ENCODE measurements at places on chromosomes 6 and 20.

DNA sequence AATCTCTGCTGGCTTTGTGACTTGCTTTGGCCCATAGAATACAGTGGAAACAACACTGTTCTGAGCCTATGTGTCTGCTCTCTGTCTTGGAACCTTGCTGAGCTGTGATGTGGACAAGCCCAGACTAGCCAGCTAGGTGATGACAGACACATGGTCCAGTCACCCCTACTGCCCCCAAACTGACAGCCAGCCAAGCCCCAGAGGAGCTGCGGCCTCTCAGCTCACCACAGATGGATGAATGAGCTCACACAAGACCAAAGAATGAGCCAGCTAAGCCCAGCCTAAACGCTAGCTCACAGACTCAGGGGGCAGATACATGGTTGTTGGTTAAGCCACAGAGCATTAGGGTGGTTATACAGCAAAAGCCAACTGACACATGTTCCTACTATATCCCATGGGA is 4.1 kb downstream of the AARS2 start:
- DNase-seq = peak; percentile 45

DNA sequence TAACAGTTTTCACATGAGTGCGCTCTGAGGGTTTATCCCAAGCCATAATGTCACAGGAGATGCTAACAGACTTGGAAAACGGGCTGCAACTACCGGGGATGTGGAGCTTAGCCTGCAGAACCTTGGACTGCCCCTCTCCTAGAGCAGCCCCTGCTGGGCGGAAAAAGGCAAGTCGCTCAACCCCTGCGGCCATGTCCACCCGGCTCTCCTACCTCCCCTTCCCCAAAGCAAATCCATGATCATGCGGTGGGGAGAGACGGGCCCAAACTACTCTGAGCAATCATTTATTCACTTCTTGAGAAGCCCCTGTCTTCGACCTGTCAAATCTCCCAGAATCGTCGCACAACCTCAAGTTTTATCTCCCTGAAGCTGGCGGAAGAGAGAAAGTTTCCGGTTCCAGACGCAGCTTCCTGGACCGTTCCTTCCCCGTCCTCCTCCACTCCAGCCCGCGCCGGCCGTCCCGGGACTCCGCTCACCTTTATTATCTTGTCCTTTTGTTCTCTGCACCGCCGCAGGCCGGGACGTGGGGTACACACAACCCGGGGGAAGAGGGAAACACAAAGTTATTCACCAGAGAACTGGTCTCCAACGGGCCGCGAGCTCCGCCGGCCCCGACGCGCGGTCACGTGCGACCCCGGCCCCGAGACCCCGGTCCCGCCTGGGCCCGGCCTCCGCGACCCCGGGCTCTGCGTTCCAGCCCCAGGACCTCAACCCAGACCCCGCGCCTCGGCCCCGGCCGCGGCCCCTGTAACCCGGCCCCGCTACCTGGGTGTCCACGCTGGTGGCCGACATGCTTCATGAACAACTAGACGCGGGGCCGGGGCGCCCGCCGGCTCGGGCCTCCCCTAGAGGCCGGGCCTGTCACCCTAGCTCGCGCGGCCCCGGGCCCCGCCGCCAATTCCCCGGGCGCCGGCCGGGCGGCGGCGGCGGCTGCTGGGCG is 560 bp downstream of the YTHDF1 start:
- no peak for DNase-seq

GRCh38 chr6:92945799-92946198 is 473.6 kb downstream of the EPHA7 start:
- DNase-seq = peak; percentile 34

GRCh38 chr6:145067430-145067829 is 667.9 kb downstream of the EPM2A start:
- no peak for DNase-seq

- DNase-seq = no peak
Measured at GRCh38 chr6:136628996-136629395, 78.8 kb upstream of the MAP7 start.

DNA sequence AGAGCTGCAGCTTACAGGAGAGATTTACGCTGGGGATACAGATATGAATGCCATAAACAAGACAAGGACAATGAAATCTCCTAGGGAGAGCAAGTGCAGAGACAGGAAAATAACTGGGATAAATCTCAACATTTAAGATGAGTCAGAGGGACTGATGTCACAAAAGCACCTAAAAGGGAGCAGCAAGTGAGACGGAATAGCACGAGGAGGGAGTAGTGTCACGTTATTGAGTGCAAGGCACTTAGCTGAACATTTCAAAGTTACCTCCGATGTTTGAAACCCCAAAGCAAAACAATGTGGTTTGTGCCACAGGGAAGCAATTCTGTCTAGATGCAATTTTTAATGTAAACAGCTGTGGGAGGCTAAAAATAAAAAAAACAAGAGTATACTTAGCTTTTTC is 1131.7 kb upstream of the EYS start:
- DNase-seq = no peak

DNA sequence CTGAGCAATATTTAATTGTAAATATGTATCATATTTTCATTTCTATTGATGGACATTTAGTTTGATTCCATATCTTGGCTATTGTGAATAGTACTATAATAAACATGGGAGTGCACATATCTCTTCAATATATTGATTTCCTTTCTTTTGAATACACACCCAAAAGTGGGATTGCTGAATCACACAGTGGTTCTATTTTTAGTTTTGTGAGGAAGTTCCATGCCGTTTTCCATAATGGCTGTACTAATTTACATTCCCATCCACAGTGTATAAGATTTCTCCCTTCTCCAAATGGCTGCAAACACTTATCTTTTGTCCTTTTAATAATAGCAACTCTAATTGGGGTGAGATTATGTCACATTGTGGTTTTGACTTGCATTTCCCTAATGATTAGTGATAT is 86.7 kb upstream of the RAB32 start:
- no peak for DNase-seq

DNA sequence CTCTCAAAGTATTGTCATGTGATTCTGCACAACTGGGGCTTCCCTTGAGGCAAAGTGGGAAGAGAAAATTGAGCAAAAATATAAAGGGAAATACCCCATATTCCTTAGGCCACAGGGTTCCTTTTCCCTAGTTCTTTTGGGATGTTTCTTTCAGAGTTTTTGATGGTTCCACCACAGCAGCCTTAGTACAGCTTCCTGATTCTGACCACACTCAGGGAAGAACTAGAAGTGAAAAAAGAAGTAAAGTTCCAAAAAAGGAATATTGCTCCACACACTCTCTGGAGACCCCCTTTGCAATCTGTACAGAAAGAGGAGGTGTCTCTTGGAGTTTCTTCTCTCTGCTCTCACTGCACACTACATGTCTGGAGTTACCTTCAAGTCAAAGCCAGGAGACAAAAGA is 27.9 kb upstream of the HLA-DQA2 start:
- no peak for DNase-seq

GRCh38 chr6:45915780-45916468 is 99.7 kb downstream of the CLIC5 start:
- DNase-seq = no peak

DNA sequence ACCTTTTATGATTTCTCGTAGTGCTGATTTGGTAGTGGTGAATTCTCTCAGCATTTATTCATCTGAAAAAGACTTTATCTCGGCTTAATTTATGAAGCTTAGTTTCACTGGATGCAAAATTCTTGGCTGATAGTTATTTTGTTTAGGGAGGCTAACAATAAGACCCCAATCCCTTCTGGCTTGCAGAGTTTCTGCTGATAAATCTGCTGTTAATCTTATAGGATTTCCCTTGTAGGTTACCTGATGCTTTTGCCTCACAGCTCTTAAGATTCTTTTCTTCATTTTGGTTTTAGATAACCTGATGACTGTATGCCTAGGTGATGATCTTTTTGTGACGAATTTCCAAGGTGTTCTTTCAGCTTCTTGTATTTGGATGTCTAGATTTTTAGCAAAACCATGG is 388.7 kb downstream of the UTRN start:
- DNase-seq = no peak

GRCh38 chr20:23118766-23119165 is 32.6 kb upstream of the CD93 start:
- no peak for DNase-seq

DNA sequence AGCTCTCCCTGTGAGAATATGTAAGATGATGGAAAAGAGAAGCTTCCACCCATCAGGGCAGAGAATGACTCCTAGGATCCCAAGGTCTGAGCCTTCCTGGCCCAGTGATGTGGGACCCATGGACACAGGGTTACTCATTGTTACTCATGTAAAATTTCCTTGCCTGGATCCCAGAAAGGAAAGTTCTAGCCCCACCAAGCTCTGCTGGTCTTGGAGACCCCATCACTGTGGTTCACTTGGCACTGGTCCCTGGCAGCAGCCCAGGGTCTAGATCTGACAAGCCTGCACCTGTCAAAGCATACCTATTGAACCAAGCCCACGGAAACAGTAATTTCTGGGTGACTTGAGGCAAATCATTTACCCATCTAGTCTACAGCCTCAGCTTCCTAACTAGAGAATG is 22.1 kb downstream of the MDGA1 start:
- DNase-seq = no peak

DNA sequence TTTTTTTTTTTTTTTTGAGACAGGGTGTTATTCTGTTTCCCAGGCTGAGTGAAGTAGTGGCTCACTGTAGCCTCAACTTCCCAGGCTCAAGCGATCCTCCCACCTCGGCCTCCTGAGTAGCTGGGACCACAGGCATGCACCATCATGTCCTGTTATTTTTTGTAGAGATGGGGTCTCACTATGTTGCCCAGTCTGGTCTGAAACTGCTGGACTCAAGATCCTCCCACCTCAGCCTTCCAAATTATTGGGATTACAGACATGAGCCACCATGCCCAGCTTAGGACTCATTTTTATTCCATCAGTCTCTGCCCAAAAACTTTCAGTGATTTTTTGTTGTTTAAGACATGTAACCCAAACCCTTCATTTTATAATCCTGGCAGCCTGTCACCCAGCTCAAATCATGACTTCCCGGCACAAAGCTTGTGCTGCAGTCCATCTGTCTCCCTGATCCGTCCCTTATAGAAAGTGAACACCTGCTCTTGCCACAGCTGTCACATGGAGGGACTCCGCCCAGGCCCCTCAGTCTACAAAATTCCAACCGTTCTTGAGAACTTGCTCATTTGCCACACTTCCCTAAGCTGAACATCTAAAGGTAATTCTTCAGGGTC is 183.9 kb upstream of the JARID2 start:
- DNase-seq = no peak

GRCh38 chr6:113102761-113103160 is 754.4 kb upstream of the MARCKS start:
- DNase-seq = no peak

GRCh38 chr6:157967486-157967885 is 14.2 kb upstream of the SYNJ2 start:
- DNase-seq = no peak

DNA sequence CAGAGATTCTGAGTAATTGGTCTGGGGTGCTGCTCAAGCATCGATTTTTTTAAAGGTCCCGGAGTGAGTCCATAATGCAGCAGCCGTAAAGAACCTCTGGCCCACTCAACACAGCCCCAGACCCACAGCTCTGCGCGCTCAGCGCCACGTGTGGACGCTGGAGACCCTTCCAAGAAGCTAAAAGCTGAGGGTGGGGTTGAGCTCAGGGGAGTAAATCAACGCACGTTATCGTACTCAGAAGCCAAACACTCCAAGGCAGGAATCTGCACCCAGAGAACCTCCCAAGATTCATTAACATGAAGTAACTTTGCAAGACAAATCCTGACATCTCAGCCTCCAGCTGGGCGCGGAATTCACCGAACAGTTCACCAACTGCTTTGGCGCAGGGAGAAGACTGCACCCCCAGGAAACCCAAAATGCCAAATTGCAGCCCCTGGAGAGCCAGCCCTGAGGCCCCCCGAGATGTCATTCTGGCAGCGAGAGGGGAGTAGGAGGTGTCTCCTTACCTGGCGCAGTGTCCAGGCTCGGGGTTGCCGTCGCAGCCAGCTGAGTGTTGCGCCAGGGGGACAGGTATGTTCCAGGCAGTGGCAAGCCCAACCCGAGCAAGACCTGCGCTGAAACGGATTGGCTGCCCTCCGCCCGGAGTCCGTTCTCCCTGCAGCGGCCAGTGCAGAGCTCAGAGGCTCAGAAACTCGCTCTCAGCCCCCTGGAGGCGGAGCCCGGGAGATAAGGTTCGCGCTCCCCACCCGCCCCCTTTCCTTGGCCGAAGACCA is at the start of gene COL21A1:
Gene COL21A1, minus strand, starts transcription at position 700 of the 773 bp plus-strand sequence. CDS start 64,962 bp downstream, outside the sequence.
- no peak for DNase-seq

DNA sequence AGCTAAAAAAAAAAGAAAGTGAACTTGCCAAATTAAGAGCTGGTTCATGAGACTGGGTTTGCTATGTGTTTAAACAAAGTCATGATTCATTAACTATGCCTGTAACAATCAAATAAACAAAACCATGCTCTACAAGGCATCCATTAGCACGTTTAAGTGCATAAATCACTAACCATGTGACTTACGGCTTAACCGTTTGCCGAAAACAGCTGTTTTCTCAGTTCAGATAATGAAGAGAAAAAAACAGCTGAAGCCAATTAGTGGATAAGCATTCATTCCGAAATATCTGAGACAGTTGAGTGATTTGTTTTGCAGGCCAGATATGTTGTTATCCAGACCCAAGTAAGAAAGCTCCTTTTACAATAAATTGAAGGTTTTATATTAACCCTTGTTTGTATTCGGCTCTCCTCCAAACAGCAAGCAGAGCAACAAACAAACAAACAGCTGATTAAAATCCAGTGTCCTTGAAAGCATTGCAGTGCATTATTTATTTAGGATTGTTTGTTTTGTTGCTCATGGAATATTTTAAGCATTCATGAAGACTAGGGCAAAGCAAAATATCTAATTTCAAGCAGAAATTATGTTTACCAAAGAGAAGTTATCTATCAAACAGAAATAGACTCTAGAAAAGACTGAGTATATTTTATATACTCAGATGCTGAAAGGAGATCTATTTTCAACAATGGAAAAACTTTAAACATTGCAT is 343.5 kb downstream of the RFPL4B start:
- no peak for DNase-seq

- DNase-seq = no peak
Measured at GRCh38 chr20:43389839-43390626, 67.7 kb upstream of the SRSF6 start.

DNA sequence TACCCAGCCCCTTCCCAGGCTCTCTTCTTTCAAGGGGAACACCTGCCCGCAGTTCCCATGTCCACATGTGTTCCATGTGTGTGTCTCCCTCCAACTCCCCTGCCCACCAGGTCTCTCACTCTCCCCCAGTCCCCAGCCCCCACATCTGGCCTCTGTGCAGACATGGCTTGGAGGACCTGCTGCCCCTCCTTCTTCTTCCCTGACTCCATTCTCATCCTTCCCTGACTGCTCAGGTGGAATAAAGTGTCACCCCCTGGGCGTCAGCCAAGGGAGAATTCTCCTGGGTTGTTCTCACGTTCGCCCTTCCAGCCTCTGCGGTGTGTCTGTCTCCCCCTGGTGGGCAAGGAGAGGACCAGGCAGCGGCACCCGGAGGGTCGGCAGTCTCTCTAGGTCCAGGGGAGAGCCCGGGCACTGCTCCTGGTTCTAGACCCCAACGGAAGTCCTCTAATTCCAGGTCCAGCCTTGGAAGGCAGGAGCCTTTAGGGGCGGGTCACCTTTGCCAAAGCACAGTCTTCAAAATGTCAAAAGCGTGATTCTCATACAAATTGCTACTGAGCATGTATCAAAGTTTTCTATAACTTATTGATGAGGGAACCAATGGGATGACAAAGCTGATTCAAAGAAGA is 50.5 kb downstream of the EBF4 start:
- DNase-seq = no peak

- no peak for DNase-seq
Measured at GRCh38 chr6:129812145-129812777, 48.9 kb downstream of the TMEM244 start.

All from skeletal muscle cell (primary cell).